SW480 (cell line): ENCODE measurements at places on chromosomes 6 and 20.
A peak's percentile ranks its signal among the peaks of the same experiment; 100 is the strongest.

- DNase-seq = no peak
Measured at GRCh38 chr20:52429029-52429428, 237.4 kb upstream of the ZFP64 start.

DNA sequence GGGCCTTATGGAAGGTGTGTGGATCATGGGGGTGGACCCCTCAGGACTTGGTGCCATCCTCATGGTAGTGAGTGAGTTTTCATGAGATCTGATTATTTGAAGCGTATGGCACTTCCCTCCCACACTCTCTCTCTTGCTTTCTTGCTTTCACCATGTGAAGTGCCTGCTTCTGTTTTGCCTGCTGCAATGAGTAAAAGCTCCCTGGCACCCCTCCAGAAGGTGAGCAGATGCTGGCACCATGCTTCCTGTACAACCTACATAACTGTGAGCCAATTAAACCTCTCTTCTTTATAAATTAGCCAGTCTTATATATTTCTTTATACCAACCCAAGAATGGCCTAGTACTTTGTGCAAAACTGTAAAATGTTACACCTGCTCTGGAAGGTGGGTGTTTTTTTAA is 396.8 kb upstream of the HS3ST5 start:
- DNase-seq = no peak

- no peak for DNase-seq
Measured at GRCh38 chr6:69817358-69817757, 20.5 kb upstream of the LMBRD1 start.

GRCh38 chr20:14406495-14406894 is 69.1 kb upstream of the FLRT3 start:
- DNase-seq = peak; percentile 1

GRCh38 chr6:149268768-149269167 is 48.7 kb upstream of the TAB2 start:
- no peak for DNase-seq

DNA sequence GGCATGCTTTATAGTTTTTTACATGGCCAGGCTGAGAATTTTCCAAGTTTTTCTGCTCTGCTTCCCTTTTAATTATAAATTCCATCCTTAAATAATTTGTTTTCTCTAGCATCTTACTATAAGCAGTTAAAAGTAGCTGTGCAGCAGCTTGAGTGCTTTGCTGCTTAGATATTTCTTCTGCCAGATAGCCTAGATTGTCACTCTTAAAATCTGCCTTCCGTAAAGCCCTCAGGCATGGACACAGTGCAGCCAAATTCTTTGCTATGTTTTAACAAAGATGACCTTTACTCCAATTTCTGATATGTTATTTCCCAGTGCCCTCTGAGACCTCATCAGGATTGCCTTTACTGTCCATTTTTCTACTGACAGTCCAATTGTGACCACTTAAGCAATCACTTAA is 92.6 kb upstream of the SGK1 start:
- no peak for DNase-seq

DNA sequence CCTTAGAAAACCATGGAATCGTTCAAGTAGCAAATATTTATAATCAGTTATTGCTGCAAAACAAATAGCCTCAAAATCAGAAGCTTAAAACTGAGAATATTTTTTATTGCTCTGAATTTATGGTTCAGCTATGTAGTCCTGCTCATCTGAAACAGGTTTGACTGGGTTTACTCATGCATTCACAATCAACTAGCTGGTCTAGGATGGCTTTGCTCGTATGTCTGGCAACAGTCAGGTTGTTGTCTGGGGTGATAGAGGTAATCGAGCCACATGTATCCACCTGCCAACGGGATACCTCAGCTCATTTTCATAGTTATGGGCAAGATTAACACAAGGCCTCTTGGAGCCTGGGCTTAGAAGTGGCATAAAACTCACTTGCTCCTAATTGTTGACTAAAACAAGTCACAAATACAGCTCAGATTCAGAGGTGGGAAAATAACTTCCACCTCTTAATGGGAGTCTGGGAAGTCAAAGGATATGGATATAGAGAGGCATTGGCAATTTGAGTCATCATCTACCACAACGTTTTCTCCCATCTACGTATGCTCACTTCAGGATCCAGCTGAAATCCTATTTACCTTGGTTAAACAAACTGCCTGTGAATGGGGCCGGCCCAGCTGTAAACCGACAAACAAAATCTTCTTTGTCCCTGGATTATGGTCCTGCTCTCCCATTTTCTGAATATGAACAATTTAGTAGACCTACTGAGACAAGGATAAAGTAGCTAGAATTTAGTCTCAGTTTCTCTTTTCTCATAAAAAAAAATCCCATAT is 54.5 kb upstream of the TENT5A start:
- no peak for DNase-seq

- no peak for DNase-seq
Measured at GRCh38 chr6:82131441-82131840, 116.1 kb downstream of the IBTK start.

DNA sequence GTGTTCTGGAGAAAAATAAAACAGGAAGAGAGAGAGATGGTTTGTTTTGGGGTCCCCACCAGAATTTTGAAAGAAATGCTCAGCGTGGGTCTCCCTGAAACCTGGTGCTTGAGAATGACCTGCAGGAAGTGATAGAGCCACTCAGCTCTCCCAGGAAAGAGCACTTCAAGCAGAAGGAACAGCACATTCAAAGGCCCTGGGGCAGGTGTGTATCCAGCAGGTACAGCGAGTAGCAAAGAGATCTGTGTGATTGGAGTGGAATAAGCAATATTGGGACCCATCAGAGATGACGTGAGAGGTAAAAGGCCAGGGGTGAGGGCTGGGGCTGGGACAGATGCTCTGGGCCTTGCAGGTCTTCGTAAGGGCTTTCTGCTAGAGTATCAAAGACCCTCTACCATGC is 89.5 kb upstream of the CCDC167 start:
- no peak for DNase-seq

DNA sequence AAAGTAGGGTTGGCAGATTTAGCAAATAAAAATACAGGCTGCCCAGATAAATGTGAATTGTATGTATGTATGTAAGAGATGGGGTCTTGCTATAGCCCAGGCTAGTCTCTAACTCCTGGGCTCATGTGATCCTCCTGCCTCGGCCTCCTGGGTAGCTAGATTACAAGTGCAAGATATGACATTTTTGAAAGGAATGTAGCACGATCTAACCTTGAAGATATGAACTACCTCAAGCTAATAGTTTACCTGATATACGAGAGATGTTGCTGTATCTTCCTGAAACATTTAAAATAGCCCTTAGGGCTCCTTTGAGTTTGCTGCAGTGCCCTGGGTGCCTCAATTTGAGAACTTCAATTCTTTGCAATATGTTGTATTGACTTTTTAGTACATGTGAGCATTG is 42.1 kb downstream of the AFG1L start:
- no peak for DNase-seq
